Hindlimb muscle (tissue), 1 donor: ENCODE measurements at places on chromosomes 16 and 17. TPM values are rescaled to one million over a fixed set of nuclear protein-coding genes. Genes with fewer than 3 reads are reported as not detected.

ZNF200 gene
- 5.9 TPM for polyA plus RNA-seq

MGAT5B gene
- polyA plus RNA-seq = 1.0 TPM

MRTFB gene
- 20.2 TPM for polyA plus RNA-seq

SEC14L5 gene
- polyA plus RNA-seq = 0.46 TPM

OR2C1 gene
- not detected for polyA plus RNA-seq

DNA sequence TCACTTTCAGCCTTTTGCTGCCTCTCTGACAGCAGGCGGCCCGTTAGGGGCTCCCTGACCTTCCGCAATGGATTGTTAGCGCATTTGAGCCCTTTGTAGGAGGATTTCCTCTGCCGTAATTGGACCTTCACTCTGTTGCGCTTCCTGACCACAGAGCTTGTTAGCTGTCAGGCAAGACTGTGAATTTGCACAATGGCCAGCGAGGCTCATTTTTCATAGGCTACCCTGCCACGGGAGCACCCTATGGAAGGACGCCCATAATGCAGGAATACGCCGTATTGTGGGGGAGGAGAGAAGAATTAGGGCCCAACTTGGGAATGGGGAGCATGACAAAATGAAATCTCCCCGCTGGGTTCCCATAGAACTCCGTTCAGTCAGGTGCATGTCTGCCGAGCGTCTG, 205.2 kb upstream of the NLRP1 start:
- DNase-seq = no peak

DNA sequence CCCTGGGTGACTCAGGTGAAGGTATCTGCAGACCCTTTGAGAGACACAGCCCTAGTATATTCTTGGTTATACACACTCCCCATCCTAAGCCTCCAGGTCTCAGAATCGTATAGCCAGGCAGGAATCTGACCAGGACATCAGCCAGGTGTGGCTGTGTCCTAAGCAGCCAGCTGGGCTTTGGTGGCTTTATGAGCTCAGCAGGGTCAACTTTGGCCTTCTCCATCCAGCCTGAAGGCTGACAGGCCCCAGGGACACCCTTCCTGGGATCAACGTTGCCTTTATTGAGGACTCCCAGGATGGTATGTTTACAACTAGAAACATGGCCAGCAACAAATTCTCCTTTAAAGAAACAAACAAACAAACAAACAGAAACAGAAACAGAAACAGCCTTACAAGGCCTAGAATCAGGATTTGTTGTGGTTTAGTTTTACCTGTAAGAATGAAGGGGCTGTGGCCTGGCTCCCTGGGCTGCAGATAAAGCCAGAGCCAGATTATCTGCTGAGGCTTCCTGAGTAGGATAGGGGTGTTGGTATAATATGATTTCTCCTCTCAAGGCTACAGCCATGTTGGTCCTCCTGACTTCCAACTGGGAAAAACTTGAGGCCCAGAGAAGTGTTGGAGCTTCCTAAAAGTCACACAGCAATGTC, 8.5 kb downstream of the KIF19 start:
- no peak for DNase-seq

DNA sequence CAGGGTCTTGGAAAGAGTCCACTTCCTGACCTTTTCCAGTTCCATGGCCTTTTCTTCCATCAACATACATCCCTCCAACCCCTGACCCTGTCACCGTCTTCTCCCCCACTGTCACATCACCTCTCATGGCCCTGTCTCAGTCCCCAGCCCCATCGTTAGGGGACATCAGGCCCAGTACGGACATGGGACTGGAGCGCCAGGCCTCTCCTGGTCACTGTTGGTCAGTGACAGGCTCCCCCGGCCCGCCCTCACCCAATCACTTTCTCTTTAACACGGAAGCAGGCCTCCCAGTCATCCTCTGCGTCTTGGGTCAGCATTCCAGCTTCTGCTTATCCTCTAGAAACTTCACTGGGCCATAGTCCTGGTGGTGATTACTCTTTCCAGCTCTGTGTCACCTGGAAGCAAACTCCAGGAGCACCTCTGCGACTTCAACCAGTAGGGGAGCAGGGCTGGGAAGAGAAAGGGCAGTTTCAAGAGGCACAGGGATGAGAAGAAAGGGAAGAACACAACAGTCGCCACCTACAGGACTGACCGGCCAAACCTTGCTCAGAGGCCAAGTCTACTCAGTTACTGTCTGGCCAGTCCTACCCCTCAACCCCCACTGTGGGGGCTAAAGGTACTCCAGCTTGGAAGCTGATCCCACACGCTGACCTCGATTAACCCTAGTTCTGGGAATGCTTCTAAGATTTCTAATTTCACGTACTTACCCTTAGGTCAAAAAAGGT, 15.9 kb upstream of the ICAM2 start:
- DNase-seq = no peak

DNA sequence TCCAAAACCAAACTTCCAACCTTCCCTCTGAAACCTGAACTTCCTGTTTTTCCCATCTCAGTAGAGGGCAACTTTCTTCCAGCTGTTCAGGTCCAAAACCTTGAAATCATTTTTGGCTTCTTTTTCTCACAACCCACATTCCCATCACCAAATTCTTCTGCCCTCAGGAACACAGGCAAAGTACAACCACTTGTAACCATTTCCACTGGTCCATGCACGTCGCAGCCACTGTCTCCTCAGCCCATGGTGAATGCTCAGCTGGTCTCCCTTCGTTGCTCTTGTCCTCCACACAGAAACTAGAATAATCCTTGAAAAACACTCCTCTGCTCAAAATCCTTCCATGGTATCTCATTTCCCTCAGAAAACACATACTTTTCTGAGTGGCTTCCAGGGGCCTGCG, 3.7 kb upstream of the ADAT1 start:
- DNase-seq = no peak

- DNase-seq = peak; percentile 75
Observed at GRCh38 chr17:21452377-21453143, 76.4 kb downstream of the KCNJ12 start.
